ENCODE measurements at places on chromosomes 3 and 15.

DNA sequence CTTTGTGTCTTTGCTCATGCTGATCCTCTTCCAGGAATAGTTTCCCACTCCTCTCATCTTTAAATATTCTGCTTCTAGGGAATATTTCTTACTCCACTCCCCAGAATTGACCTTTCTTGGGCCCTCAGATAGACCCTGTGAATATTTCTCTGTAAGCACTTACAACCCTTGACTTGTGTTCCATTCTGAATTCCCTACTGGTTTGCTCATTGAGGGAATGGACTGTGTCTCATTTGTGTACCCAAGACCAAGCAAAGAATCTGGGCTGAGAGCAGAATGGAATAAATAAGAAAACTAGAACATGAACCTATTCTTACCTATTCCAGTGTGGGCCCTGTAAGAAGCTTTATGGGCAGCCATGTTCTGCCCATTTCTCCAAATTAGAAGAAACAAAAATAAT is 72.7 kb upstream of the TSPAN3 start:
- DNase-seq: no peak

DNA sequence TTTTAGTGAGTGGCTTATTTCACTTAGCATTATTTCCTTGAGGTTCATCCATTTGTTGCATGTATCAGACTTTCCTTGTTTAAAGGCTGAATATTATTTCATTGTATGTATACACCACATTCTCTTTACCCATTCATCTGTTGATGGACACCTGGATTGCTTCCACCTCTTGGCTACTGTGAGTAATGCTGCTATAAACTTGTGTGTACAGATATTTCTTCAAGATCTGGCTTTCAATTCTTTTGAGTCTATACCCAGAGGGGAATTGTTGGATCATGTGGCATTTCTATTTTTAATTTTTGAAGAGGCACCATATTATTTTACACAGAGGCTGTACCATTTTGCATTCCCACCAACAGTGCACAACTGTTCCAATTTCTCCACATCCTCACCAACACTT is 313.5 kb downstream of the RPLP1 start:
- DNase-seq: no peak

DNA sequence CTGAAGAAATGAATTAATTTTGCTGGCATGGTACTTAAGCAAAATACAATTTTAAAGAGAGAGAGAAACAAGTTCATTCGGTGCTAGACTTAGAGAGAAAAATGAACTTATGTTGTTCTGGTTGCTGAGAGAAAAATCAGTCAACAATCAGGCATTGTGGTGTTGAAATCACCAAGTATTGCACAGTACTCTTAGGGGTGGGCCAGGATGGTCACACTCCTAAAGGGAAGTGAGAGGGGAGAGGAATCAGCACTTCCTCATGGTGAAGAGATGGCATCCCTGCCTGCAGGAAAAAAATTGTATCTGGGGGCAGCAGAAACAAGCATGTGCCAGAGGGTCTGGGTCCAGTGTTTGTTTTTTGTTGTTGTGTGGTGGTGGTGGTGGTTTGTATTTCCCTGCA is 7.0 kb upstream of the DMXL2 start:
- DNase-seq: no peak

DNA sequence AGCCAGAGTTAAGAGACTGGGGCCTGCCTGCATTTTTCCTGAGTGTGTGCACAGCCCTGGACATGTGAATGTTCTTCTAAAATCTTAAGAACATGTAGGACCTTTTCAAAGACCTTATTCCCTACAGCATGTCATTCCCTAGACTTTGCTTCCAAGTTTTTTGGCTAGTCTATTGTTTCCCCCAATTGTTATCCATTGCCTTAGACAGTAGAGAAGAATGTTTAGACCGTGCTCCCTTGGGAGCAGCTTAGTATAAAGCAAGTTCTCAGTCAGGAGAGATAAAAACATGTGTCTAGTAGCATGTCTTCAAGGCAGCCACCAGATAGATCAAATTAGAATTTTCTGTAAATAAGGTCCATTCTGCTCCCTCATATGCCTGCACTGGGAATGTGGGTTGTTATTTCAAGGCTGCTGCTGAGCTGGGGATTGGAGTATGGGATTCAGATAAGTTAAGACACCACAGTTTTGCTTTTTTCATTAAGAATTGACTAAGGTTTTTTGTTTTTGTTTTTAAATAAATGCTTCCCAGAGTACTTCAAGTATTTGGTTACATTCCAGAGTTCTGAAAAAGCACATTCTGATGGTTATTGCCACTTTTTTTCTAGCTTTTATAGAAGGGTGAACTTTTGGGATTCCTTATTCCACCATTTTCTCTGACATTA is 246.7 kb downstream of the RORA start:
- no peak for DNase-seq

DNA sequence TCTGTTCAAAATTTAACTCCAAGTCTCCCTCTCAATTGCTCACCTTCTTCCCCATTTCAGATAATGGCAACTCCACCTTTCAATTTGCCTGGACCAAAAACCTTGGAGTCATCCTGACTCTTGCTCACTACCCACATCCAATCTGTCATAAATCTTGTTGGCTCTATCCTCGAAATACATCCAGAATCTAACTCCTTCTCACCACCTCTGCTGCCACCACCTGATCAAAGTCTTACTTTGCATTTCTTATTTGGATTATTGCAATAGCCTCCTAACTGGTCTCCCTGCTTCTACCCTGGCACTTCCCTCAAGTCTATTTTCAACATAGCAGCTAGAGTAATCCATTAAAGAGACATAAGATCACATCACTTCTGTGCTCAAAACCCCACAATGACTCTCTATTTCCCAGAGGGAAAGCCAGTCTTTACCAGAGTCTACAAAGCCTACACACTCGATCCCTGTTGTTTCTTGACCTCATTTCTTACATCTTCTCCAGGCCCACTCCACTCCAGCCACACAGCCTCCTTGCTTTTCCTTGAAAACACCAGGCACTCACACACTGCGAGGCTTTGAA is 86.6 kb downstream of the GPR156 start:
- DNase-seq: peak; percentile 46

GRCh38 chr3:45816544-45816943 is 20.2 kb upstream of the SLC6A20 start:
- no peak for DNase-seq

- no peak for DNase-seq
These were observed 1.4 kb downstream of the HEMK1 start for GRCh38 chr3:50570508-50571279.

GRCh38 chr15:83123529-83123928 is 16.1 kb downstream of the TM6SF1 start:
- no peak for DNase-seq

GRCh38 chr3:120095979-120096426 is 1.8 kb upstream of the GSK3B start:
- DNase-seq: peak; percentile 23
